ENCODE measurements at places on chromosomes 4 and X. TPM values are rescaled to one million over a fixed set of nuclear protein-coding genes. Genes with fewer than 3 reads are reported as not detected.

DNA sequence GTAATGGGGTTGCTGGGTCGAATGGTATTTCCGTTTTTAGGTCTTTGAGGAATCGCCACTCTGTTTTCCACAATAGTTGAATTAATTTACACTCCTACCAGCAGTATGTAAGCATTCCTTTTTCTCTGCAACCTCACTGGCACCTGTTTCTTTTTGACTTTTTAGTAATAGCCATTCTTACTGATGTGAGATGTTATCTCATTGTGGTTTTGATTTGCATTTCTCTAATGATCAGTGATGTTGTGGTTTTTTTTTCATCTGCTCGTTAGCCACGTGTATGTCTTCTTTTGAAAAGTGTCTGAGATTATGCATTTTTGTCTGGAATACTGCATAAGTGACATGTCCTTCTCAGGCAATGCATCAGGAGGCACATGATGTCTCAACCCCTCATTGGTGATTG is 28.8 kb downstream of the REPS2 start:
- no peak for DNase-seq

- no peak for DNase-seq
These were observed 7.4 kb upstream of the SMS start for GRCh38 chrX:21933077-21933476.

DNA sequence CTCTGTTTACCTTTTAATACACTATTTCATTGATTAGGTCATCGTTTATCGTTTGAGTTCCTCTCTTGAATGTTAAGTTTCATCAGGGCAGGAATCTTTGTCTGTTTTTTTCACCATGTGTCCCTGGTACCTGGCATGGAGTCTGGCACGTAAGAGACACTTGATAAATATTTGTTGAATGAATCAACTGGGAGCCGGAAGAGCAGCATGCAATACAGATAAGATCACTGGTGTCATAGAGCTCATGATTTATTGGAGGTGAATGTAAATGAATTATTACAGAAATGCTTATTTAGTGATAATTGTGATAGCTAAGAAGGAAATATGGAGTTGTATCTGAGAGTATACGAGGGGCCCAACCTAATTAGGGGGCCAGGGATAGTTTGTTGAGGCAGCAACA is 62.8 kb downstream of the UCHL1 start:
- DNase-seq: no peak

SCRG1 gene
- total RNA-seq: not detected

ANK2 gene
- 0.18 TPM for total RNA-seq

PTCHD1 gene
- total RNA-seq: under 0.01 TPM

- DNase-seq: no peak
These were observed 878.5 kb downstream of the PCDH7 start for GRCh38 chr4:31598639-31599038.

TMPRSS11A gene
- total RNA-seq: not detected

DNA sequence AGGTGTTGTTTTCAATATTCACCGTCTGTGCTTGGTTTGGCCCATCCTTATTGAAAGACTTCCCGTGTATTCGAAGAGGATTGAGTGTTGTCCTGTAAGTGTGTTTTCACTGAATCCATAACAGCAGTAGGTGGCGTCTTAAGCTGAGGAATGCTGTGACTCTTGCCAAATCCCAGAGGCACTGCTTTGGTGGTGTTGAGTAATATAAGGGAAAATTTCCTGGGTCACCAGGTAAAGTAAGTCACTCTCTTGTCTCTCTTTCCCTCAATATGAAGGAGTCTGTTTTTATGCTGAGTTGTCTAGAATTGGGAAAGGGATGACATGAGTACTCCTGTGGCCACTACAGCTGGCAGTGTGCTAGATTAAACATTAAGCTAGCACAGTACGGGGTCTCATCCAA is 146.7 kb upstream of the ZXDB start:
- DNase-seq: no peak

DNA sequence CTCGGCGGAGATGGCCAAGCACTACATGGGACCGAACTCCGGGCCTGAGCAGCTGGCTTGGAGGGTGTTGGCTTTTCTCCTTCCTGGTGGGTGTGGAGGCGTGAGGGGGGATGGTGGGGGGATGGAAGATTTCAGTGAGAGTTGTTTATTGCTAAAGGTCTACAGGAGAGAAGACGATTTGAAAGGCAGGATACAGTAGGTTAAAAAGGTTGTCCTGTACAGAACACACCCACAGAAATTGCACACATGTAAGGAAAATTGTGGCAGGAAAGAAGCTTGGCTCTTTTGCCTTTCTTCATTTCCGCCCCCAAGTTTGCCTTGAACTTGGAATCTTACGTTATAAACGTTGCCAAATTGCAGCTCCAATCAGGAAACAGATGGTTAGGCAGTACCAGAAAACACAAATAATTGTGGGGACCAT is 74.1 kb upstream of the STOX2 start:
- peak; percentile 68 for DNase-seq

- DNase-seq: no peak
These were observed 10.2 kb downstream of the CC2D2A start for GRCh38 chr4:15479913-15480185.

DNA sequence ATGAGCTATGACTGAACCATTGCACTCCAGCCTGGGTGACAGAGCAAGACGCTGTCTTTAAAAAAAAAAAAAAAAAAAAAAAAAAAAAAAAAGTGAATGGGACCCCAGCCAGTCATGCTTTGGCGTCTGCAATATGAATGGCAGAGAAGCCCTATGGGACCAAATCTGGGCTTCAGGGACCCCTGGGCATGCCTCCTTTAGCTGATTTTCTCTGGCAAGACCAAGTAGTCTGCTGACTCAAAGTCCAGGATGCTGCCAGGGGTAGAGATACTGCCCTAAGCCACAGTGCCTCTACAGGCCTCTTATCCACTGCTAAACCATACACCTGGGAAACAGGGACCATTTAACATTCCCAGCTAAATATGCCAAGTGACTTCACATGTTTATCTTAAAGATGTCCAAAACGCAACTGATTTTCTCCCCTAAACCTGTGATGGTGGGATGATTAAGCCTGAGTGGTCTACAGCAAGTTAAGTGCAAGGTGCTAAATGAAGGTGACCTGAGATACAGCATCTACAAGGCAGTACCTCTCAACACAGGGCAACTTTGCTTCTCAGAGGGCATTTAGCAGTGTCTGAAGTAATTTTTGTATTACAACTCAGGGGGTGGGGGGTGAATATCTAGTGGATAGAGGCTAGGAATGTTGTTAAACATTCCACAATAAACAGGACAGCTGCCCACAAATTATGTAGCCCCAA is 5.8 kb downstream of the RPS4X start:
- no peak for DNase-seq

DNA sequence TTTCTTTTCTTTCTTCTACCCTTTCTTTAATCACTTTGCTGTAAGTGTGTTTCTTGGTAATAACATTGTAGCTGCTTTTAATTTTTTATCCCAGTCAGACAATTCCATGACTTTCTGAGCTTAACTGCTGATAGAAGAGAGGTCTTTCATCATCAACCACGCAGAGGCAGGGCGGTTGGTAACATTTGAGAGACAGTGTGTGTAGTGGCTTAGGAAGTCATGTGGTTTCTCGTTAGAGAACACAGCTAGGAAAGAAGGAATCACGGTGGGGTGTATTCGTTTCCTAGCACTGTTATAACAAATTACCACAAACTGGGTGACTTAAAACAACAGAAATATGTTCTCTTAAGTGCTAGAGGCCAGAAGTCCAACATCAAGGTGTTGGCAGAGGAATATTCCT is 11.5 kb downstream of the PRPS2 start:
- no peak for DNase-seq

MAGEB6 gene
- total RNA-seq: not detected

DNA sequence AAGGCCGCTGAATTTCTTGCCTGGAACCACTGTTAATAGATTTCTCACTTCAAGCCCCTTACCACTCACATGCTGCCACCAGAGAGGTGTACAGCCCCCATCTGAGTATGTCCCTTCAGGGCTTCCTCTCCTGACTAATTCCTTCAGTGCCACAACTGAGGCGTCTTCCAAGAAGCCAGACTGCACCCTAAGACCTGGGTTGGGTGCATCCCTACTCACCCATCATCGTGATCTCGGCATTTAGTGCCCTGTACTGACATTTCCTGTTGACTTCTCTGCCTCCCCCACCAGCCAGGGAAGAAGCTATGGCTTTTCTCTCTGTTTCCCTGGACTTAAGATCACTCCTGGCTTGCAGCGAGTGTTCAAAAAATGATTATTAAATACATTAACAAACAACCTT is 40.4 kb upstream of the MAP3K15 start:
- DNase-seq: no peak

DNA sequence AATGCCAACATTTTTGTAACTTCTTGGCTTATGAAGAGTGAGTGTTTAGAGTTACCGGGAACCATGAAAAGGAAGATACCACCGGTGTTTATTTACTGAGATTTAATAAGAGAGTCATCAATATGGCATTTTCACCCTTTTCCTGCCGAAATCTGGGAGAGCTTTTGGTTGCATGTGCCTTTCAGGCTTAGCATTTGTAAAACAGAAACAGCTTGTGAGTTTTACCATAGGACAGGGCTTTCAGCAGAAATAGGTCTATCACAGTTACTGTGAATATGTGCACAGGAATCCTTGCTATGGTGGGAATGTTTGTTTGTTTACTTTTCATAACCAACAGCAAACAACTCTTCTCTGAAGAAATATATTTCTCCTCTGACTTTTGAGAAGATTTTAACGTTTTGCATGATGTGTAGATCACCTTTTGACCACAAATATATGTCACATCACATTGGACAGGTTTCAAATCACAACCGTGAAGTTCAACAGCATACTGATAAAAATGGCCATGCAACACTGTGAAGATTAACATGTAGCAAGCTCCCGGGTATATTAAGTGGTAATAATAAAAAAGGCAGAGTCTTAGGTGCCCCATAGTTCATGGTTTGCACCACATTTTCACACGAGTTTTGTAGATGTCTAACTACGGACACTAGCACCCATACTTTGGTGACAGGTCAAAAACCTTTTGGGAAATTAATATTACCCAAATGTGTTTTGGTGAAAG is 21.3 kb downstream of the ARHGAP24 start:
- DNase-seq: no peak

DNA sequence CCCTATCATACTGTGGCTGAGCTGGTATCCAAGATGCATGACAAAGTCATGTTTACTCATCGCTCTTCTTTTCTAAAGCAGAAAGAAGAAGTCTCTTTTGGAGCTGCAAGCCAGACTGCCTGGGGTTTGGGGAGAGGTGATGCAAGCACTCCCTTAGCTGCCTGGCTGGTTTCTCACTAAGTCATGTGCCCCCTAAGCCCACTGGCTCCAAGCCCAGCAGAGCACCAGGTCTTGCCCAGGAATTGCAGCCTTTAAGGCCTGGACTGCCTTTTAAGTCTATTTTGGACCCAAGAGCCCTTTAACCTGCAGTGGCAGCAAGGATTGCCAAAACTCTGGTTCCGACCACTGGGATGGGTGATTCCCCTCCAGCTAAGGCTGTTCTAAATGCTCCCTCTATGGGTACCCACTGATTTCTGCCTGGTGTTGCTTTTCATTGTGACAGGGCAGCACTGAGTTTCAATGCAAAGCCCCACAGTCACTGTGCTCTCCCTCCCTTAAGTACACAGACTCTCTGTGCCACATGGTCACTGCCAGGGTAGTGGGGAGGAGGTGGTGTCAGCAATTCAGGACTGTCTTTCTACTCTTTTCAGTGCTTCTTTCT is 548.6 kb downstream of the TLL1 start:
- DNase-seq: no peak

SRPK3 gene
- total RNA-seq: 0.07 TPM

DNA sequence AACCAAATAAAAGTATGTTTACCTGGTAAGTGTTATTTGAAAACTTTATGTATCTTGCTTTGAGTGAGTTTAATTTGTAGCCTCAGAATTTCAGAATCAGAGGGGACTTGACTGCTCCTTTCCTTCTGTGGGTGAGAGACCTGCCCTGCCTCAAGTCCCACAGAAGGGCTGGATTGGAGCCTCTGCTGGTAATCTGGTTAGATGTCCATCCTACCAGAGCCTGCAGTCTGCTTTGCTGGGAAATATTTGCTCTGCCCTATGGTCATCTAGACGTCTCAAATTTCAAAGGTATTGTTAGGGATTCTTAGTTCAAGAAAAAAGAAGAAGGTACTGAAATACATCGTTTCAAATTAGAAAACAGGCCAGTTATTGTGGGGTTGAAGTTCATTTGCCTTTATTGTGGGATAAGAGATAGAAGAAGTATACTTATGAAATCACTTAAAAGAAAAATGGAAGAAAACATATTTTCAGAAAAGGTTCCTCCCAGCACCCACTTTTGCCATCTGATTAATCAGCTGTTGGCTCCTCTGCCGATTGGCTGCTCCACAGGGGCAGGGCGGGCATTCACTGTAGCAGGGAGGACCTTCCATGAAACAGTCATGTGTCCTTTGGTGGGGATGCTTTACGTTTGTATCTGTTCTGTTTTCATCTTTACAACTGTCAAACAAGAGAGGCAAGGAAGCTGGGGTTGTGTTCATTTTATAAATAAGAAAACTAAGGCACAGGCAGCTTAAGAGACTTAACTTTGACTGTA is 73.3 kb upstream of the TLR2 start:
- no peak for DNase-seq

DNA sequence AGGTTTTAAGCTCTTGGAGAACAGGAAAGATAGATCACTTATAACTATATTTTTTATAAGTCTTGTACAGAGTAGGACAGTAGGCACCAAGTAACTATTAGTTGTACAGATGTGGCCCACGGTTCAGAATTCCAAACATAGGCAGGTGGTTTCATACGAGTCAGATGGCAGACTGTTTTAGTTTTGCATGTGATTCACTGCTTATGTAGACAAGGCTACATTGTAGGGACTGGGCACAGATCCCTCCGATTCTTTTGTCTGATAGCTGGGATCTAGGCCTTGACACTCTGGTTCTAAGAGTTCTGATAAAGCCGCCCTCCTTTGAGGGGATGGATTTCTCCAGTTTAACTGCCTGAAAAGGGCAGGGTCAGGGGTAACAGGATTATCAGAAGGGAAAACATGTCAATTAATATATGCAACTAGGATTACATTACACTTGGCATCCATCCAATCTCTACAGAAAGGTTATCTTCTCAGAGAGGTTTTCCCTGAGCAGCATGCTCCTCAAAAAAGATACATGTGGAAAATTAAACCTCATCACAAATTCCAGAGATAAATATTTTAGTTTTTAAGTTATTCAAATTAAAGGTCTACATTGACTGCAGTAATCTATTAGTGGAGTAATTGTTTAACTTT is 87.8 kb downstream of the SPRY1 start:
- DNase-seq: no peak

GRCh38 chr4:26294904-26295303 is 25.9 kb upstream of the RBPJ start:
- DNase-seq: no peak

DNA sequence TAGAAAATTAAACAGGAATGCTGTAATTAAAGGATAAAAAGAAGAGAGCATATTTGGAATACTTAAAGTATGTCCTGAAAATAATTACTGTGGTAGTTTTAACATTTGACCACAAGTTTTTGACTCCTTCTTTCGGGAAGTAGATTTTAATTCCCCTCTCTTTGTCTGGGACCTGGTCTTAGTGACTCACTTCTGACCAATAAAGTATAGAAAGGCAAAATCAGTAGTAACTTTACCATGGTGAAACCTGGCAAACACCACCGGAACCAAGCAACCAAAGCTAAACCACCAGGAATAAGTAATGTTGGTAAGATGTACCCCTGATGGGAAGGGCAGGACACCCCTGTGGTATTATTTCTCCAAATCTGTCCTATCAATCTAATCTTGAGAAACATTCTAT is 314.8 kb downstream of the PDHA2 start:
- DNase-seq: no peak

RAI2 gene
- total RNA-seq: 0.13 TPM

GRCh38 chr4:125849869-125850268 is 535.1 kb downstream of the FAT4 start:
- DNase-seq: no peak

GAGE12J gene
- not detected for total RNA-seq

- no peak for DNase-seq
These were observed 2.1 kb downstream of the PITX2 start for GRCh38 chr4:110620691-110621327.

TGIF2LX gene
- not detected for total RNA-seq

Data from pulmonary artery endothelial cell (primary cell).